ENCODE measurements at places on chromosomes 6 and 20. TPM values are rescaled to one million over a fixed set of nuclear protein-coding genes. Genes with fewer than 3 reads are reported as not detected.

TFEB gene
- 32.7 TPM for polyA plus RNA-seq

CTCFL gene
- polyA plus RNA-seq: not detected

PSORS1C2 gene
- polyA plus RNA-seq: not detected

KCNS1 gene
- 0.28 TPM for polyA plus RNA-seq

GPR31 gene
- not detected for polyA plus RNA-seq

CST2 gene
- polyA plus RNA-seq: not detected

CTAGE9 gene
- not detected for polyA plus RNA-seq

IP6K3 gene
- 25.3 TPM for polyA plus RNA-seq

RAET1L gene
- not detected for polyA plus RNA-seq

SIM1 gene
- polyA plus RNA-seq: not detected

RIMS1 gene
- 0.45 TPM for polyA plus RNA-seq

ATXN1 gene
- 16.3 TPM for polyA plus RNA-seq

SDC4 gene
- 178 TPM for polyA plus RNA-seq

TRAPPC3L gene
- not detected for polyA plus RNA-seq

SLC22A23 gene
- 13.1 TPM for polyA plus RNA-seq

CLPSL1 gene
- polyA plus RNA-seq: not detected

SUMO4 gene
- 0.24 TPM for polyA plus RNA-seq

PBX2 gene
- polyA plus RNA-seq: 20.5 TPM

PAK5 gene
- 0.56 TPM for polyA plus RNA-seq

NFATC2 gene
- 10.3 TPM for polyA plus RNA-seq

PNLDC1 gene
- polyA plus RNA-seq: 0.11 TPM

GGT7 gene
- 23.9 TPM for polyA plus RNA-seq

NUP43 gene
- polyA plus RNA-seq: 9.8 TPM

RAB44 gene
- polyA plus RNA-seq: not detected

PCK1 gene
- 8.8 TPM for polyA plus RNA-seq

FAM184A gene
- 4.8 TPM for polyA plus RNA-seq

WFDC13 gene
- 0.29 TPM for polyA plus RNA-seq

SMOC2 gene
- 77.6 TPM for polyA plus RNA-seq

E2F1 gene
- polyA plus RNA-seq: 11.8 TPM

C6orf52 gene
- 6.8 TPM for polyA plus RNA-seq

SPEF1 gene
- 0.51 TPM for polyA plus RNA-seq

ZBTB2 gene
- polyA plus RNA-seq: 10.6 TPM

SPATS1 gene
- polyA plus RNA-seq: not detected

F13A1 gene
- 3.7 TPM for polyA plus RNA-seq

RALGAPA2 gene
- polyA plus RNA-seq: 16.8 TPM

FAXC gene
- polyA plus RNA-seq: 8.3 TPM

CD24 gene
- 330 TPM for polyA plus RNA-seq

ANGPT4 gene
- polyA plus RNA-seq: not detected

EEF1A1 gene
- polyA plus RNA-seq: 2,627 TPM

SOD2 gene
- polyA plus RNA-seq: 138 TPM

CENPW gene
- polyA plus RNA-seq: 21.8 TPM

FRMD1 gene
- polyA plus RNA-seq: 0.46 TPM

All from hepatocyte (in vitro differentiated cells).